Small intestine (tissue), 16 donors: ENCODE measurements at places on chromosomes 11 and 22.

- peak; percentile 80 for DNase-seq
These were observed 28.3 kb upstream of the TP53I11 start for GRCh38 chr11:44978961-44979331.

- DNase-seq = no peak
These were observed 178.2 kb downstream of the LRRC4C start for GRCh38 chr11:41281131-41281742.

GRCh38 chr11:575313-575995 lies 816 bp upstream of the PHRF1 start:
- peak; percentile 83 for DNase-seq

DNA sequence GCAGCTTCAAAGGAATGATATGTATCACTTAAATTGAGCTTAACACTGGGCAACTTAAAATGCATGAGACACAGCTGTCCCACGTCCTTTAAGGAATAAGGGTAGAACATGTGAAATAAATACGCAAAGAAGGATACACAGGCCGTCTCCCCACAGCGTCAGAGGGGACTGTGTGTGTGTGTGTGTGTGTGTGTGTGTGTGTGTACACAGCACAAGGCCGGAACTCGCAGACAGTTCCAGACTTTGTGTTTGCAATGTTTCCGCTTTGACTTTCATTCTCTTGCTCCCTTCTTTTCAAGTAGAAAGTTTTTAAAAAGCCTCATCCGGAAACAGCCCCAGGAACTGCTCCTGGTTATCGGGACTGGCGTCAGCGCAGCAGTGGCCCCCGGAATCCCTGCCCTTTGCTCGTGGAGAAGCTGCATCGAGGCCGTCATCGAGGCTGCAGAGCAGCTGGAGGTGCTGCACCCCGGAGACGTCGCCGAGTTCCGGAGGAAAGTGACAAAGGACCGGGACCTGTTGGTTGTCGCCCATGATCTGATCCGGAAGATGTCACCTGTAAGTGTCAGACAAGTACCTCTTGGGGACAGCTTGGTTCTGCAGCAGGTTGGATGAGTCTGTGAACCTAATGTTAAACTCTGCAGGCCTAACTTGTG lies 13.3 kb downstream of the FAM118A start:
- no peak for DNase-seq
